ENCODE measurements at places on chromosomes 16 and 17.

GRCh38 chr17:48378238-48378637, 51.8 kb downstream of the SKAP1 start:
- no peak for DNase-seq

- peak; percentile 66 for DNase-seq
Observed at GRCh38 chr17:7136266-7136877, 21.8 kb upstream of the ASGR2 start.

- no peak for DNase-seq
Observed at GRCh38 chr17:40556884-40557414, 8.3 kb downstream of the CCR7 start.

DNA sequence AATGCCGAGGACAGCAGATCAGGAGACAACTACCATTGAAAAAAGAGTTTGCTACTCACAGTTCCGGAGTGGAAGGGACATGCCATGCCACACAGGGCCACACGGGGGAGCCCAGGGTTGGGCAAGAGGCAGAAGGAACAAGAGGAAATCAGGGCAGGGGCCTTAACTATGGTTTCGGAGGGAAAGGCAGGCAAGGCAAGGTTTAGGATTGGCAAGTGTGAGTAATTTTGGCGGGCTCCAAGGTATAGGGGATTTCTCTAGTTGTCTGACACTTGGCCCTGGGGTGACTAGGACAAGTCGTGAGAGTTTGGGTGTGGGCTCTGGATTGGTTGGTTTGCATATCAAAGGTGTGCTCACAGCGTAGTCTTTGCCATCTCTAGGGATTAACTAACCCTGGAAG, 27.0 kb upstream of the NTN1 start:
- peak; percentile 45 for DNase-seq

DNA sequence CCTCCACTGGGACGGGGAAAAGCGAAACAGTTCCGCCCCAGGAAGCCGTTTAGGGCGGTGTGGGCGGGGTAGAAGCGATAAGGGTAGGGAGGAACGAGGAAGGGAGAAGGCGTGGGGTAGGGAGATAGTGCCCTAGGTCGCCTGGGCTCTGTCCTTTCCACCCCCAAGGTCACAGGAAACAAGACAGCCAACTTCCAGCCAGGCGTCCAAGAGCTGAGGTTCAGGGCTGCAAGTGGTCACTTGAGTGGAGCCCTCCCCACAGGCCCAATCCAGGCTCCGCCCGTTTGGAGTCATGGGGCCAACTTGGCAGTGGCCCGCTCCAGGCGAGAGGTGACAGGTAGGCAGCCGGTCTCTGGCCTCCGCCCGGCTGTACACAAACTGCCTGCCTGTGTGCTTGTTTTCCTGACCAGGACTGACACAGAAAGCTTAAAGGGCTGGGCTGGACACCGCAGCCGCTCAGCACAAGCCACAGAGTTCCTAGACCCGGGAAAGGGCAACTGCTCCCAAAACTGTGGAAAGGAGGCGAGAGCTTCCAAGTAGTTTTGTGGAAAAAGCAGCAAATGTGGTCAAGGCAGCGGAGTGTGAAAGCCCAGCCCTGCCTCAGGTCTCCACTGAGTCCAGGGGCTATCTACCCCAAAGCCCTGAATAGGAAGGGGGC, at the start of gene RILP:
RILP (minus strand) TSS at position 23 of the 658 bp plus-strand sequence. CDS start 62 bp downstream, outside the sequence.
- peak; percentile 25 for DNase-seq

DNA sequence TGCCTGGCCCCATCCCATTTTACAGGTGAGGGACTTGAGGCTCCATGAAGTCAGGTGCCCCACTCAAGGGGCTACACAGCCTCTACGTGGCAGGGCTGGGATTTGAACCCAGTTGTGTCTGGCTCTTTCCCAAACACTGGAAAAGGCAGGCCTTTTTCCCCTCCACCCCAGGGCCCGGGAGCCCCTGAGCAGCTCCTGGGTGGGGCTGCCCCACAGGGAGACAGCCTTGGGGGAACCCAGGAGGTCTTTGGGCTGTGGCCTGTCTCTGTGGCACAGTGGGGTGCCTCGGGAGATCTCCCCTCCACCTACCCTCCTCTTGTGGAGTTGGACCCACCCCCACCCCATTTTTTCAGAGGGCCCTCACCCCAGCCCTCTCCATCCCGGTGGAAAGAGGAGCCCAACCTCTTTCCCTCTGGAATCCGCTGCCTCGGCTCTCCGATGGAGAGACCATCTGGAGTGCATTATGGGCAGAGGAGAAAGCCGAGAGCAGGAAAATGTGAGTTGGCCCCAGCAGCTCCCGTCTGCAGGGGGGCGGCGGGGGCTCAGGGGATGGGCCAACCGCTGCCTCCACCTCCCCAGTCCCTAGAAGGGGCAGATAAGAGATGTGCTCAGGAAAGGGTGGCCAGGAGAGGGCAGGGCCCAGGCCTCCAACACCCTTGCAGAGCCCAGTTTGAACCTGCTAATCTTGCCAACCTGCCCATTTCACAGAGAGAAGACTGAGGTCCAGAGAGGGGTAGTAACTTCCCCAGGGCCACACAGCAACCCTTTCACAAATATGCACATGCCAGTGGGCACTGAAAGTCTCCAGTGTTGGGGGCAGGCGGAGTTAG, 15.4 kb upstream of the TMEM92 start:
- peak; percentile 83 for DNase-seq

DNA sequence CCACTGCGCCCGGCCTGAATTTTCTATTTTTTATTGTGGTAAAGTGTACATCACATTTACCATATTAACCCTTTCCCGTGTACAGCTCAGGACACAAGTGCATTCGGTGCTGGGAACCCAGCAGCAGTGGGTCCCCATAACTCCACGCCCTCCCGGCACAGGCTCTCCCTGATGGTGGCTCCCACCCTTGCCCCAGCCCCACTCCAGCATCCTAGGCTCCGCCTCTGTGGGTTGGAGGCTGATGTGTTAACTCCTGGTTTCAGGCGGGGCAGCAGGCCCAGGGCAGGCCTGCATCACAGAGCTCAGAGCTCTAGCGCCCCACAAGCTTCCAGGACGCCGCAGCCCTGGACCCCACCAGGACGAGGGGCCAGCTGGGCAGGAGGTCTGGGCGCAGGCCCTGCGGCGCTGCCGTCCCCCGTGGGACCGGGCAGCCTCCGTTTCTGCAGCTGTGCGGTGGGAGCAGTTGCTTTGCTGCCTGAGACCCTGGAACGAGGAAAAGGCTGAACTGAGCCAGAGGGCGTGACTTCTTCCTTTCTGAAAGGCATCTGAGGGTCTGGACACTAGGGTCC, 19.6 kb downstream of the ZFPM1 start:
- DNase-seq, result no peak

DNA sequence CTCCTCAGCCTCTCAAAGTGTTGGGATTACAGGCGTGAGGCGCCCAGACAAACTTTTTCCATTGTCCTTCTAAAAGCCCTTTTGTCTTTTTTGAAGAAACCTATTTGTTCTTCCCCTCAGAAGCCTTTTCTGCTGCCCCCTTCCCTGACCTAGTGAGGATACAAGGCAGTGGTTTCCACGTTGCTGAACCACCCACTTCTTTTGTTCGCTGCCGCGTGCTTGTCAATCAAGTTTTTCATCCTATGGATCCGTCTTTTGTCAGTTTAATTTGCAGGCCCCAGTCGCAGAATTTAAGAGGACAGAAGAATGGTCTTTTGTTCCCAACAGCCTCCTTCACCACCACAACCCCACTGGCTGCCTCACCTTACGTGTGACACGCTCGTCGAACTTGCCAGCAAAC, 20.2 kb upstream of the GNG13 start:
- DNase-seq, result no peak

GRCh38 chr16:64167936-64168335, 953.9 kb downstream of the CDH11 start:
- DNase-seq, result no peak

GRCh38 chr16:57480754-57481230, 5.5 kb downstream of the DOK4 start:
- DNase-seq, result no peak

- no peak for DNase-seq
Observed at GRCh38 chr17:61005358-61005757, 327.7 kb downstream of the BCAS3 start.

- no peak for DNase-seq
Observed at GRCh38 chr16:66961914-66962313, 848 bp downstream of the CES3 start.

DNA sequence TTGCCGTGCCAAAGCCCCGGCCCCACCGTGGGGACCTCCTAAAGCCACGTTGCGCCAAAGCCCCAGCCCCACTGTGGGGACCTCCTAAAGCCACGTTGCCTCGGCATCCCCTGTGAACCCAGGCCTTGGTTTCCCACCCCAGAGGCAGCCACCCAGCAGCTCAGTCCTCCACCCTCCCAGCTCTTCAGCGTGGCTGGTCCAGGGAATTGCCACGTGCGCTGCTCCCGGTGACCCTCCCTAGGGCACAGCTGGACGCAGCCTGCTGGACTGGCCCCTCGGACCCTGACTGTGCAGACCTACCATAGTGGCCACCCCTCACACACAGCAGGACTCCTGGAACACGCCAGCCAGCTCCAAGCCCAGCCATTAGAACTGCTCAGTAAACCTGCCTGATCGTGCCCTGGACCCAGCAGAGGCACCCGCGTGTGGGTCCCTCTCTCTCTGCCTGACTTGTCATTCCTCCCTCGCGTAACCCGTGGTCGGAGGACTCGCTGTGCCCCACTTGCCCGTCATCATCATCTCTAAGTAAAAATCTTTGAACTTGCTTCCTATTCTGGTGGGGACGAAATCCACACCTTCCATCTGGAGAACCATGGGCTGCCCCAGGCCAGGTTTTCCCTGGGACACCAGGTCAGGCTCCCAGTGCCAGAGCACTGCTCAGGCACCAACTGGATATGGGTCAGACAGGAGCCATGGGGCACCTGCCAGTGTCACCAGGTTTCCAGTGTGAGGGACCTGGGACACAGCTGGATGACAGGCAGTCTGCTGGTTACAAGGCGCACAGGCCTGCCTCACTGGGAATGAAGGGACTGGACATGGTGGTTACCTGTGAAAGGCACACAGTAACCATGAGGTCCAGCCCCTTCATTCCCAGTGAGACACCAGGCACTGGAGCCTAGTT, 5.6 kb downstream of the CIAO3 start:
- no peak for DNase-seq

GRCh38 chr16:72291531-72291981, 119.6 kb upstream of the PMFBP1 start:
- peak; percentile 96 for DNase-seq

GRCh38 chr16:13864689-13865088, 55.3 kb upstream of the ERCC4 start:
- no peak for DNase-seq

GRCh38 chr17:77501101-77501566, 360.4 kb downstream of the SEC14L1 start:
- DNase-seq, result no peak

GRCh38 chr17:81348097-81349055, 46.9 kb upstream of the BAHCC1 start:
- DNase-seq, result no peak

DNA sequence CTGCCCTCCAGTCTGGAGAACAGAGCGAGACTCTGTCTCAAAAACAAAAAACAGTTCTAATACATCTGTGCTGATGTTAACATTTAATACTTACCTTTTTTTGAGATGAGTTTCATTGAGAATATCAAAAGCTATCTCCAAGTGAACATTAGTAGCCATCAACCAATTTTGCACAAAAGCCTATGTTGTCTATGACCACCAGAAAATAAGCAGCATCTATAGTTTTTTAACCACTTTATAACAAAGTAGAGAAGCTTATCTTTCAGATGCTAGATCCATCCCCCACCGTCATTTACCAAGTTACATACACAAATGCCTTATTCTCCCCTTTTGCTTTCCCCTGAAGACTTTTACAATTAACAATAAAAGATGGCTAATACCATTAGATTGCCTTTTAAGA, 4.1 kb downstream of the SRSF1 start:
- DNase-seq, result no peak

DNA sequence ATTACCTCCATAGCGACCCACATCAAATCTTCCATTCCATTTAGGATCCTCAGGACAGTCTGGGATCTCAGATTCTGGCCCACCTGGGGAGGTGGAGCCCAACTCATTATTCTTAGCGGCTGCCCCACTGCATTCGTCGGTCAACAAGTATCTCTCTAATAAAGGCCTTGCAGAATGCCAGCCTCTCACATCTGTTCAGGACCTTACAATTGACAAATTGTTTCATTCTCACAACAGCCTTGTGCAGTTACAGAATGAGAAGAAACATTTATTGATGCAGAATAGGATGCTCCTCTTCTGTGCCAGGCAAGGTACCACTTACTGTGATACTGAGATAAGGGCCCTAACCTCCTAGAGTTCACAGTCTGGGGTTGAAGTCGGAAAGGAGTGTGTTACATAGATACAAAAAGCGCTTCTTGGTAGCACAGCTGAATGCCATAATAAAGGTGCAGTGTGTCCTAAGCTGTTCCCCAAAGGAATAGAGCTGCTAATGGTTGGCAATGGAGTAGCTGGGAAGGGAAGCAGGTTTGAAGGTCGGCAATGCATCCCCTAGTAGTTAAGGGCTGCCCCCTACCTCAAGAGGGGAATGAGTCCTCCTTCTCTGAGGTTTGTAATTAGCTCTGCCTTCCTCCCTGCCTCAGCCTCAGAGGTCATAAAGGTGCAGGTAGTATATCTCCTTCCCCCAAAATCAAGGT, 2.3 kb upstream of the MPP2 start:
- DNase-seq, result no peak

- no peak for DNase-seq
Observed at GRCh38 chr17:77888242-77889134, 70.0 kb upstream of the TNRC6C start.

- DNase-seq, result no peak
Observed at GRCh38 chr17:30211371-30211770, 24.1 kb downstream of the SLC6A4 start.

- no peak for DNase-seq
Observed at GRCh38 chr17:34996422-34997285, 16.3 kb downstream of the LIG3 start.

DNA sequence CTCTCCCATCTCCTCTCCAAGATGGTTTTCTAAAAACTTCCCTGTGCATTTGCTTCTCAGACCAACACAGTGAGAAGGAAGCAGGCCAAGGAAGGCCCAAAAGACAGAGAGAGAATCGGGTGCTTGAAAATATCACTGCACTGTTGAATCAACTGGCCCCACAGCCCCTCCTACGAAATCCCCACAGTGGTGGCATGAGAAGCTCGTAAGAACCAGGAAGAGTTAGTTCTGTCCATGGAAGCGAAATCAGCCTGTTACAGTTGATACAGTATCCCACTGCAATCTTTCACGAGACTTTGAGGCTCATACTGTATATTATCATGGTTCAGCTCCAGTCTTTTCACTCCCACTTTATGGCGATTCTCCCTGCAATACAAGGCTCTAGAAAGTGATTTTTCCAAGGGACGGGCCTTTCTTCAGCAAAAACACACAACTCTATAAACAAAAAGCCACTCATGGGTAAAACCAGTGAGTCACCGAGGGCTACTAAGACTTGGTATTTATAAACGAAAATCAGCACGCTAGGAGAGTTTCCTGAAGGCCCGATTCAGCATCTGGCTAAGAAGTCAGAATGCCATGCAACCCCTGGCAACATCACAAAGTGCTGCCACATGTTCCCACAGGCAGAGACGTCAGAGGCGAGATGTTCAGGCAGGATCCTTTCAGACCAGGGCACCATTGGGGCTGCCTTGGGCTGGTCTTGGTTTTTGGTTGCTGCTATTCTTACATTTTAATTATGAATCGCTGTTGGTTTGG, 185.7 kb downstream of the IRX5 start:
- DNase-seq, result peak; percentile 95
